Mesothelial cell of epicardium (in vitro differentiated cells): ENCODE measurements at places on chromosomes 3 and 15.

DNA sequence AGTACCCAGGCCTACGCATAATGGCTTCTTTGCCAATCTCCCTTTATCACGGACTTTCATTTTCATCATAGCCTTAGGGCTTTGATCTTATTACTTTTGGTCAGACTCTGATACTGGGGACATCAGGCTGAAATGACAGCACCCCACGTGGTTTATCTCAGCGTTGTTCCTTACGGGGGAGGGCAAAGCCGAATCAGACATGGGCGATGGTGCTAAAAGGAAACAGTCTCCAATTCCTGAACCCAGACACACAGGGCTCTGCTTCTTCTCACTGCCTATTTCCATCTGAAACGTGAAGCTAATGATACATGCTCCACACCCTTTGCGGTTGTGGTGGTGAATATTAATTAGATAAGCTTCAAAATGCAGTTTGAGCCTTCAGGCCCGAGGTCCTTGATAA lies 59.4 kb upstream of the CD47 start:
- H3K4me1 ChIP-seq = peaks cover 7% of the 10 kb centered on the region
- H3K27me3 ChIP-seq = no peaks in the 10 kb centered on the region
- no peak for DNase-seq
- H3K36me3 ChIP-seq = no peaks in the 10 kb centered on the region
- no peak overlapping the region for H3K4me3 ChIP-seq

DNA sequence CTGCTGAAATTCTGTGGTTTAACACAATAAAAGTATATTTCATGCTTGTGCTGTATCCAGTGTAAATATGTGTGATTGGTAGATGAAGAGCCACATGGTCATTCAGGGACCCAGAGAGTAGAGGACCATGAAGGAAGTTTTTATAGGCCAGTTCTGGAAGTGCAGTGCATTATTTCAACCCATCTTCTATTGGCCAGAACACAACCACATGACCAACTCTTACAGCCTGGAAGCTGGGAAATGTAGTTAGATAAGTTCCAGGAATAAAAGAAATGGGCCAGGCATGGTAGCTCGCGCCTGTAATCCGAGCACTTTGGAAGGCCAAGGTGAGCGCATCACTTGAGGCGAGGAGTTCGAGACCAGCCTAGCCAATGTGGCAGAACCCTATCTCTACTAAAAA lies 21.4 kb upstream of the PRTG start:
- no peaks in the 10 kb centered on the region for H3K27me3 ChIP-seq
- H3K27ac ChIP-seq = no peak overlapping the region
- no peaks in the 10 kb centered on the region for H3K4me1 ChIP-seq

DNA sequence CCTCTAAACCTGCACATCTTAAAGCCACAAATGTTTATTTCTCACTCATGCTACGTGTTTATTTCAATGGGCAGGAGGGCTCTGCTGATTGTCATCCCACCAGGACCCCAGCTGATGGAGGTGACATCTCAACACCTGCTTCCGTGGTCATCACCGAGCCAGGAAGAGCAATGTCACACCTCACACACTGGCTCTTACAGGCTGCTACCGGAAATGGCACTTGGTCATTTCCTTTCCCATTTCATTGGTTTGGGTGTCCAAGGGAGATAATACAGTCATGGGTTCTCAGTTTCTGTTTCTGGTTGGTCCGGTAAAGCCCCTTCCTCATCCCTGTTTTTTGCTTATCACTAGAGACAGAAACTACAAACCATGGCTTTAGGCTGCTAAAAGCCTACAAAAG lies 41.9 kb downstream of the ABHD2 start:
- no peaks in the 10 kb centered on the region for H3K27me3 ChIP-seq
- peaks cover 9% of the 10 kb centered on the region for H3K36me3 ChIP-seq
- DNase-seq = no peak
- H3K4me3 ChIP-seq = no peak overlapping the region

GRCh38 chr3:99949956-99950670 lies 132.5 kb downstream of the CMSS1 start:
- no peak for DNase-seq
- peaks cover 36% of the 10 kb centered on the region for H3K4me1 ChIP-seq
- peak overlapping the region; percentile 18 for H3K27ac ChIP-seq
- no peaks in the 10 kb centered on the region for H3K36me3 ChIP-seq

GRCh38 chr3:173993299-173993698 lies 595.8 kb downstream of the NLGN1 start:
- no peak overlapping the region for H3K4me3 ChIP-seq
- no peak overlapping the region for H3K27ac ChIP-seq
- no peak for DNase-seq
- H3K36me3 ChIP-seq = no peaks in the 10 kb centered on the region

DNA sequence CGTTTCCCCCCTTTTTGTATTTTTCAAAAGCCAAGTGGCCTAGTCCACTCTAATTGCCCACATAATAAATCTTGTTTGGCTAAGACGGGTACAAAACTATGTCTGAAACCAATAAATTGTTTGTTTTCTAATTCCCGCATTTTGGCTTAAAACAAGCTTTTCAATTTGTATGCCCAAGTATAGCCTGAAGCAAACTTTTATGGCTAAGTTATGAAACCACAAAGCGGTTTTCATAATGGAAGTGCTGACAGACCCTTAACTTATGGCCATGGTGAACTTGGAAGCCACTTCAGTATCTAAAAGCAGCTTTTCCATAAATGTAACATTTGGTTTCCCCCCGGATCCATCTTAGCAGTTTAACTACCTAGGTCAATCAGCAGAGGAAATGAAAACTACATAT lies 29.9 kb upstream of the POLR2M start:
- peak overlapping the region; percentile 23 for H3K27ac ChIP-seq
- DNase-seq = no peak
- H3K4me1 ChIP-seq = peaks cover 36% of the 10 kb centered on the region
- no peaks in the 10 kb centered on the region for H3K27me3 ChIP-seq

- H3K27ac ChIP-seq = no peak overlapping the region
- H3K36me3 ChIP-seq = peaks cover 3% of the 10 kb centered on the region
- H3K4me1 ChIP-seq = no peaks in the 10 kb centered on the region
- peak; percentile 64 for DNase-seq
- H3K4me3 ChIP-seq = no peak overlapping the region
Observed at GRCh38 chr15:51776952-51777569, 25.7 kb downstream of the TMOD2 start.
